Cortex of kidney (tissue), 1 donor: ENCODE measurements at places on chromosomes 4 and X.

GRCh38 chr4:29047341-29048041 is 1672.7 kb upstream of the PCDH7 start:
- DNase-seq, result no peak

GRCh38 chrX:16785247-16786138 is 773 bp upstream of the TXLNG start:
- no peak for DNase-seq

GRCh38 chrX:39527025-39527424 is 570.7 kb downstream of the BCOR start:
- DNase-seq, result no peak

- no peak for DNase-seq
Observed at GRCh38 chr4:128288689-128289106, 1.1 kb upstream of the PGRMC2 start.

GRCh38 chrX:97845451-97845850 is 961.7 kb downstream of the RPA4 start:
- no peak for DNase-seq
